ENCODE measurements at places on chromosomes 7 and 10.

- DNase-seq: no peak
These were observed 175.9 kb upstream of the GHITM start for GRCh38 chr10:83963446-83963845.

DNA sequence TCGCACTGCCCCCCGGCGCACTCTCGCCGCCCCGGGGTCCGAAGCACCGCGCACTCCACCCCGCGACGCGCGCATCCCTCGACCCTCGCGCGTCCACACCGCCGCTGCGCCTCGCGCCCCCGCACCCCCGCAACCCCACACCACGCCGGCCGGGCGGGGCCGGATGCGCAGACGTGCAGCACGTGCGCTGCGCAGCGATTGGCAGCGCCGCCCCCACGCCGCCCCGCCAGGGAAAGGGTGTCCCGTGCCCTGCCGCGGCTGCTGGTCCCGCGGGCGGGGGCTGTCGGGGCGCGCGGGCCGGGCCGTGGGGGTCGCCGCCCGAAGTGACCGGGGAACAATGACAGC is 53.7 kb upstream of the KDM7A start:
- DNase-seq: no peak

GRCh38 chr10:14652067-14652466 is 122.6 kb downstream of the FAM107B start:
- DNase-seq: no peak

DNA sequence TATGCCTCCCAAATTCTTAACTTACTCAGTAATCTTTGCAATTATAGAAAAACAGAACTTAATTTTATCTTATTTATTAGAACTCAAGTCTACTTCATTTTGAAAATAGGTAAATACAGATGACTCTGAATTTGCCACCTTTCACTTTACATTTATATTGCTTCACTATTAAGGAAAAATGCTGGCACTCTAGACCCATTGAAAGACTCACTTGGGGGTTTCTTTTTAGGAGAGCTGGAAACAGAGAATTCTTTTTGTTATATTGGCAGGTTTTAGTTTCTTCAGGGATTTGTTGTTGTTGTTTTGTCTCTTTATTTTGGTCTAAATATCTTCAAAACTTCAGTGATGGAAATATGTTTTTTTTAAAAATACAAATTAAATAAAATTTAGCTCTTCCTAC is 111.1 kb downstream of the RUNDC3B start:
- no peak for DNase-seq

All from hematopoietic multipotent progenitor cell treated with erythropoietin and hydrocortisone succinate and interleukin-3 and kit ligand, for 8 days (in vitro differentiated cells).